Sciatic nerve (tissue), 2 donors: ENCODE measurements at places on chromosomes 2 and 18. TPM values are rescaled to one million over a fixed set of nuclear protein-coding genes. Genes with fewer than 3 reads are reported as not detected.

Gene LHCGR
- total RNA-seq = 12.4 TPM

Gene ALLC
- 7.6 TPM for total RNA-seq

Gene IL18R1
- total RNA-seq = 4.9 TPM

Gene TBR1
- not detected for total RNA-seq

Gene PLGLB2
- 4.8 TPM for total RNA-seq

Gene WNT6
- 23.3 TPM for total RNA-seq

Gene IAH1
- total RNA-seq = 55.6 TPM

Gene BOK
- total RNA-seq = 31.1 TPM

Gene MC4R
- total RNA-seq = not detected

Gene KYNU
- 6.0 TPM for total RNA-seq

Gene TDRD15
- total RNA-seq = 0.13 TPM

Gene ANKRD30B
- 17.2 TPM for total RNA-seq

Gene EVA1A
- 4.8 TPM for total RNA-seq

Gene B4GALT6
- 6.4 TPM for total RNA-seq

Gene FTCDNL1
- 2.3 TPM for total RNA-seq

Gene SGPP2
- total RNA-seq = 0.53 TPM

Gene COX7A2L
- total RNA-seq = 67.7 TPM

Gene POTEC
- total RNA-seq = not detected

Gene LTBP1
- 48.9 TPM for total RNA-seq

Gene SPAG16
- 27.6 TPM for total RNA-seq

Gene TLX2
- not detected for total RNA-seq
